ENCODE measurements at places on chromosomes 5 and 9.
A peak's percentile ranks its signal among the peaks of the same experiment; 100 is the strongest.

GRCh38 chr5:159071382-159071781, 28.3 kb downstream of the EBF1 start:
- DNase-seq = no peak

- no peak for DNase-seq
Measured at GRCh38 chr9:28407351-28407750, 834.1 kb upstream of the C9orf72 start.

- DNase-seq = no peak
Measured at GRCh38 chr5:133521801-133522200, 90.5 kb downstream of the FSTL4 start.

DNA sequence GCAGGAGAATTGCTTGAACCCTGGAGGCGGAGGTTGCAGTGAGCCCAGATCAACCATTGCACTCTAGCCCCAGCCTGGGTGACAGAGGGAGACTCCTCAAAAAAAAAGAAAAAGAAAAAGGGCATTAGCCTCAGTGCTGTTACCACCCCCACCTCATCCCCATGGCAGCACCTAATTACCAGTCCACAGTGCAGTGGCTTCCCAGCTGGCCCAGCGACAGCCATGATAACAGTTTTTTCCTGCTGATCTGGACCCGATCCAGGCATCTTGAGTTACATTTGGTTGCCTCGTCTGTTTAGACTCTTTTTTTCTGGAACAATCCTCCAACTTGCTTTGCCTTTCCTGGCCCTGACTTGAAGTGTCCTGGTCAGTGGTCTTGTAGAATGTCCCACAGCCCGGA, 24.4 kb downstream of the NCS1 start:
- no peak for DNase-seq

- DNase-seq = no peak
Measured at GRCh38 chr5:42956551-42956950, 83.6 kb downstream of the ANXA2R start.

GRCh38 chr9:99057665-99058625, 47.0 kb upstream of the TGFBR1 start:
- peak; percentile 20 for DNase-seq

GRCh38 chr9:109212768-109213167, 45.7 kb upstream of the FRRS1L start:
- no peak for DNase-seq

GRCh38 chr5:10842823-10843222, 81.8 kb upstream of the DAP start:
- no peak for DNase-seq

DNA sequence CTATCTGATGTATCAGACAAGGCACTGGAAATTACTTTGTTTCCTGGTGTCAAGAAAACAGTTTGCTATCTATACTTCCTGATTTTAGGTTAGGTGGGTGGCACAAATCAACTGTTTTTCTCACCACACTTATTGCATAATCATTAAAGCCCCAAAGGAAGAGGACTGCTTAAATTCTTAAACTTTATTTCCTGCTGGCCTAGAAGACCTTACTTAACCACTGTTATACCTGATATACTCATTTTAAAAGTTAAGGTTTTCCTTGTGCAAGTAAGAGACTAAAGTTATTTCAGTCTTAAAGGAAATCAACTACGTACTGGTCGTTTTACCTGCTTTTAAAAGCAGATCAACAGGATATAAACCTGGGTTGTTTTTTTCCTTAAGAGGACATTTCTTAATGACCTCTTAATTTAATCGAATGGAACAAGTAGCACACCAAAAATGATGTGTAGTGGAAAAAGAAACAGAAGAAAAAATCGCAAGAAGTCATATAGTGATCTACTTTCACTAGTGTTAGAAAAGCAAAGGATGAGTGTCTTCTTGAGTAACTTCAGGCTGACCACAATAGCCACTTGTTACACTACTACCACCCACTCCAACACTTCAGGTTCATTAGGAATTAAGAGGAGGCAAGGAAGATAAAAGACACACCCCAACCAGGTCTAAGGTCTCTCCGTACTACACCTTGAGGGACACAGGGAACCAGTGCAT, 974 bp downstream of the CLINT1 start:
- no peak for DNase-seq

DNA sequence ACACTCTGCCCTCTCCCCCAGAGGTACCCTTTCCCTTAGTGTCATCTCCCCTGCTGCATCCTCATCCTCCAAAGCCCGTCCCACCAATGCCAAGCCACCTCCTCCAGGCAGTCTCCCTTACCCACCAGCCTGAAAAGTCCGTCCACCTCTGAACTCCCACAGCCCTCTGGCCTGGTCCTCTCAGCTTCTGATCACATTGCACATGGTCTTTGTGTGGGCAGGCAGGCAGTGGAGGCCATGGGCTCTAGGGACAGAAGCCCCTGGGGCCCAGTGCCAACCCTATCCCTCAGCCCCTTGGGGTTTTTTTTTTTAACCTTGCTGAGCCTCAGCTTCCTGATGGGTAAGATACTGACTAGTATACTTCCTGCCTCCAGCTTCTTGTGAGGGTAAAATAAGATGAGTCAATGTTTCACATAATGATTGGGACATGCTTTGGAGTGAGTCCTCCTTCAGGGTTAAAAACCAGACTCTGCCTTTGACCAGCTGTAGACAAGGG, 19.4 kb downstream of the CSF1R start:
- DNase-seq = no peak

DNA sequence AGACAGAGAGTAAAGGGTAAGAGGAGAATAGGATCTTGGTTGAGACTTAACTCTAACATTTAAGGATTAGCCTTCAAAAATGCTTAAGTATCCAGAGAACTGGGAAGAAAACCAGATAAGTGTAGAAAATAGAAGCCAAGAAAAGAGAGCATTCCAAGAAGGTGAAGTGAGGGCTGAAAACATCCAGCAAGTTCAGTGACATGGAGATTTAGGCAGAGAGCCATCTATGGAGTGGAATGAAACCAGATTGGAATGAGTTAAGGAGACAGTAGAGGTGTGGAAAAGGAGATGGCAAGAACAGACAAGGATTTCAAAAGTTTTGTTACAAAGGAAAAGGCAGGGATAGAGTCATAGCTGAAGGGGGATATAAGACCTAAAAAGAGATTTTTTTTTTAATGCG, 188.1 kb downstream of the TRPM3 start:
- no peak for DNase-seq

- no peak for DNase-seq
Measured at GRCh38 chr9:104276709-104277245, 182.7 kb downstream of the SMC2 start.

- no peak for DNase-seq
Measured at GRCh38 chr9:89920951-89921350, 316.1 kb downstream of the GADD45G start.

DNA sequence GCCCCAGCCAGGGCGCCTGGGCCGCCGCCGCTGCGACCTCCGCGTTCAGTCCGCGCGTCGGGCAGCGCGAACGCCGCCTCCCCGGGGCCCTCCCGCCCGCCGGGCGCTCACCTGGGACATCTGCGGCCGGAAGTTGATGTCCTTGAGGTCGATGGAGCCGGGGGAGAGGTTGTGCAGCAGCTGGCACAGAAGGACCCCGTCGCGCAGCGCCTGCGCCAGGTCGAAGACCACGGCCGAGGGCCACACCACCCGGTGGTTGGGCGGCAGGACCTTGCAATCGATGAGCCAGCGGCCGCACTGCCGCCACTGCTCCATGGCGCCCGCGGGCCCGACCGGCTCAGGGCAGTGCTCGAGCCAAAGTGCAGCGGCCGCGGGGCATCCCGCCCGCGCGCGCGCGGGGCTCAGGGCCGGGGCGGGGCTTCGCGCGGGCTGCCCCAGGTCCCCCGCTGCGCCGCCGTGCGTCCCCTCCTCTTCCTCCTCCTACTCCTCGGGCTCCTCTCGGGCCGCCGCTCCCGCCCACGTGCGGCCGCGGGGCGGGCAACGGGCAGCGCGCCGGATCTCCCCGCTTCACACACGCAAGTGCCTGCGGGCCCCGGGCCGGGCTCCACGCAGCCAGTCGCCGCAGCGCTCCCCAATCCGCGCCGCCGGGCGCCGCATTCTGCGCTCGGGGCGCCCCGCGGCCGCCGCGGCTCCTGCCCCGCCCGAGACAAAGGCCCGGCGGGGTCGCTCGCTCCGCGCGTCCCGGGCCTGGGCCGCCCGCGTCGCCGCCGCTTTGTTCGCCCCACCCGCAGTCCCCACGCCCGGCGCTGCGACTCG, at the start of gene VAV2:
TSS of gene VAV2 (minus strand) at position 361 of the 816 bp plus-strand sequence. CDS start at position 315, 46 bp downstream.
- DNase-seq = peak; percentile 33

DNA sequence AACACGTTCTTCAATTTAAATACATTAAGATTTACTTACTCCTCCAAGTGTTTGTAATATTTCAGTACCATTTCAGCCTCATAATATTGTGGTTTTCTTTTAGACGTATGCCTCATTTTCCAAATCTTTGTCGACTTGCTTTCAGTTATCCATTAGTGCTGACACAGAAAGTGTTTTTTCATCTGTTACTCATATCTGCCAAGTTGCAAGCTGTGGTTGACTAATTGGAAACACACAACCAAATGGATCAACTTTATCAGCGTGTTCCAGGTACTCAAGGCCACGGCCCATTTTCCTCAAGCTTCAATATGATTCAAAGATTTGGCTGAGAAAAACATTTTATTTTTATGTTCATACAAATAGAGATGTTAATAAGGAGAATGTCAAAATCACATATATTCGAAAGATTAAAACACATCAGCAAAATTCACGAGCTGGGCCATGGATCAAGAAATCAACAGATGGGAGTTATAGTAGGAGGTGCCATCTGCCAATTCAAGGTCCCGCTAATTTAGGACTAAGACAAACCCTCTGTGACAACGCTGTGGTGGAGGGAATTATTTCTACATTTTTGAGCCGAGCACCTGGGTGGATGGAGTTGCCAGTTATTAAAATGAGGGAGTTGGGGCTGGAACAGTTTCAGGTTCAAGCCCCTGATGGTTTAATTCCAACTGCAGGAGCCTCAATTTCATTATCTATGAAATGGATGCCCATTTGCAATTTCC, 27.2 kb upstream of the CCNJL start:
- DNase-seq = no peak

DNA sequence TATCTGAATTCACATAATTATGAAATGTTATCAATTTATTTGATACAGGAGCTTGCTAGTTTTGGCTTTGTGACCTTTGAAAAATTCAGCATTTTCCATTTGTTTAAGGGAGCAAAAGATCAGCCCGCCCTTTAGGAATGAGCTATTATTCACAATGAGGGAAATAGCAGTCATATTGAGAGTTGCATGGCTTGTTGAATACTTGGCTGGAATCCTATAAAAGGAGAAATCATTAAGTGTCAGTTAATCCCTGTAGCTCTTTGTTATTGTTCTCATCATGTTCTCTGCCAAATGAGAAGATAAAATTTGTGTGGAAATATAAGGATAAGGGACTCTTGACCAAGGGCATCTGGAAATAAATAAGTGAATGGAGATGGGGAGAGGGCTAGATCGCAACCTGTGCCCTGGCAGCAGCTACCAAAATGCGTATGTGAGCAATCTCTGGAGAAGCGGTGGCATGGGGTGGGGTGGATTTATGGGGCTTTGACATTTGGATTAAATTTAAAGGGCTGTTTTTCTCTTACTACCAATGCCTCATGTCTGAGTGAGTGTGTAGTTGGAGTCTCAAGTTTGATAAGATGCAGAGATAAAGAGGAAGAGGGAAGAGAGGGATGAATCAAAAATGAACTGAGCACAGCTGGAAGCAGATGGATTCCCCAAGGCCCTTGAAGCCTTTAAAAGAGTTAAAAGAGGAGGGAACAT, 237.6 kb downstream of the NNT start:
- no peak for DNase-seq

DNA sequence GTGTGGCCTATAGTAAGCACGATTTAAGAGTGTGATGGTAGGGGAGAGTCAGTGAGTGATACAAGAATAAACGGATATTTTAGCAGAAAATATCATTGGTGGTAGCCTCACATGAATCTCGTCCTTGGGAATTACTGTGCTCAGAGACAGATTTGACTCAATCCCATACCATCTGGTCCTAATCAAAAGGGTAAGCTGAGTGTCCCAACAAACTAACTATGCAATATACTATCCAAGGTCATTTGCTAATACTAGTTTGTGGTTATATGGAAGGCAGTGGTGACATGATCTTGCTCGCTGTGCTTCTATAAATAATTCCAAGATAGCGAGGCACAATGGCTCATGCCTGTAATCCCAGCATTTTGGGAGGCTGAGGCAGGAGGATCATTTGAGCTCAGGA, 103.2 kb downstream of the TRPM6 start:
- no peak for DNase-seq

GRCh38 chr5:51452562-51452961, 69.3 kb downstream of the ISL1 start:
- DNase-seq = no peak

DNA sequence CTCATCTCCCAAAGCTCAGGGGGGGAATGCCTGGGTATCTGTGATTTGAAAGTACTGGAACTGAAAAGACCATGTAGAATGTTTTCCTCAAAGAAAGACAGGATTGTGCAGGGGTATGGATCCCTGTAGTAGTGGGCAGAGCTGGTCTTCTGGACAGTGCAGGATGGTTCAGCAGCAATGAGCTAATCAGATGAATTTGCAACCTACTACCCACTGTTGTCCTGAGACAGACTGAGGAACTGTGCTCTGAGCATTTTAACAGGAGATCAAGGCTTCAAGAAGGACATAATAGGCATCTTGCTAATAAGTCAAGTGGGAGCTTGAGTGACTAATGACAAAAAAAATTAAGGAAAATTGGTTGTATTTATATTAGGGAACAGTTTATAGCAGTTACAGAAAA, 61.7 kb downstream of the FYB1 start:
- no peak for DNase-seq

GRCh38 chr5:29516224-29516623, 1677.3 kb upstream of the CDH6 start:
- DNase-seq = no peak

- DNase-seq = no peak
Measured at GRCh38 chr9:14140096-14140697, 173.7 kb downstream of the NFIB start.

- DNase-seq = no peak
Measured at GRCh38 chr9:93091453-93092081, 4.5 kb upstream of the CARD19 start.

- no peak for DNase-seq
Measured at GRCh38 chr5:107563959-107564544, 106.7 kb downstream of the EFNA5 start.

DNA sequence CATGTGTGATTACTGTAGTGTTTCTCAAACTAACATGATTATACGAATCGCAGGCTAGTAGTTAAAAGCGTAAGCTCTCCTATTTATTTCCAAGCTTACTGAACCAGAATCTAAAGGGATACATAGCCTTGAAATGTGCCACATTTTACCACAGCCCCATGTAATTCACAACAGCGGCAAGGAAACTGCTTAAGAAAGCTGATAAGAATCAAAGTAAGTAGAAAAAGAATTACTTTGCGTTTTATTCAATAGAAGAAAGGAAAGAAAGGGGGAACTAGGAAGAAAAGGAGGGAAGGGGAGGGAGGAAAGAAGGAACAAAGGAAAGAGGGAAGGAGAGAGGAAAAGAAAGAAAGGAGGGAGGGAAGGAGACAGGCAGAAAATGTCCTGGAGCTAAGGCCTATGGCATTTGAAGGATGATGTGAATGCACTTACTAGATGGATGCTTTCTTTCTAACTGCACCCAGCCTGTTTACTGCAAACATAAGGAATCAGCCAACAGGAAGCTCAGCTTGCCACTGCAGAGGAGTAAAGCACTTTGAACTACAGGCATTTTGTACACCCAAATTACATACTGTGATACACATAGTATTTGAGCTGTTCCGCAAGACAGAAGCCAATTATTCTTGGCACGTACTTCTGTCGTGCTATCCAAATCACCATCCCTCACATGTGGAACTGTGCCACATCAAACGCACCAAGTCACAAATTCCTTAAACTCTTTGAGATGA, 521.7 kb downstream of the RAB3C start:
- DNase-seq = no peak

All from T-helper 17 cell (primary cell).